ENCODE measurements at places on chromosomes 4 and X.

DNA sequence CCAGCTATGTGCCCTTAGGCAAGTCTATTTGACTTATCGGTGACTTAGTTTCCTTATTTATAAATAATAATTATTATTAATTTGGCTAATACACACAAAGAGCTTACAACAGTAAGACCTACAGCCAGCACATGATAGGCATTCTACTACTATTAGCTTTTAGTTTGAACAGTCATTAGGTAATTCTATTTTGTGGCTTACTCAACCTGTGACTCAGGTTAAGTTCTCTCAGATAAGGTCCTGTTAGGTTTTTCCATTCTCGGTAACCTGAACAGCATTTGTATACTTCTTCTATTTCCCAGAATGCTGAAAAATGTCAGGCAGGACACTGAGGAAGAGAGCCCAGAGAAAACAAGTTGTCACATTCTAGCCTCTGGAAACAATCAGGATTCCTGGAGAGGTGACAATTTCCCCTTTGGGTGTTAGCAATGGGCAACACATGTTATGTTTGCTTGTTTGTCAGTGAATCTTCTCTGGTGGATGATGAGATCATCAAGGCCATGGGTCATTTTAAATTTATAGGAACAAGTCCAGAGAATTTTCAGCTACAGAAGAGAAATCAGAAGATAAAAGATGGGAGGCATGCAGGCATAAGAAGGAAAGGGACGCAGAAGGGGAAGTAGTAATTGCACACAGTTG, 2144.7 kb downstream of the PCDH7 start:
- DNase-seq: no peak

- DNase-seq: no peak
These were observed 107.2 kb downstream of the TBCK start for GRCh38 chr4:106208481-106209460.

GRCh38 chrX:19698122-19698521, 182.8 kb upstream of the MAP3K15 start:
- no peak for DNase-seq

GRCh38 chr4:184154199-184154598, 63.5 kb downstream of the ENPP6 start:
- DNase-seq: no peak

DNA sequence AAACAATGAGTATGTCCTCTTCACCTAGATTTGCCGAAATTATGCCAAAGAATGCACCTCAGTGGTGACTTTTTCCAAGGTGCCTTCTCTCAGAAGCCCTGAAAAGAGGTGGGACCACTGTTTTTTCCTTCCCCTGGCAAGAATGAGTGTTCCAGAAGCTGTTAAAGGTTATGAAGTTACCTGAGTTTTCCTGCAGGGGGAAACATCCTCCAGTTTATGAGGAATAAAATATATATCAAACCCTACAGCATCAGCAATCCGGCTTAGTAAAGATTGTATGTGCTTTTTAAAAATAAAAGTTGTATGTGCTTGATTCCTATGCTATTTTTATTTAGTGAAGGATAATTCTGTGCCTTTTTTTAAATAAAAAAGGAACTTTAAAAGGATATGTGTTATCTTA, 73.3 kb downstream of the RBM46 start:
- no peak for DNase-seq

GRCh38 chr4:172048666-172049065, 235.5 kb downstream of the GALNTL6 start:
- no peak for DNase-seq

DNA sequence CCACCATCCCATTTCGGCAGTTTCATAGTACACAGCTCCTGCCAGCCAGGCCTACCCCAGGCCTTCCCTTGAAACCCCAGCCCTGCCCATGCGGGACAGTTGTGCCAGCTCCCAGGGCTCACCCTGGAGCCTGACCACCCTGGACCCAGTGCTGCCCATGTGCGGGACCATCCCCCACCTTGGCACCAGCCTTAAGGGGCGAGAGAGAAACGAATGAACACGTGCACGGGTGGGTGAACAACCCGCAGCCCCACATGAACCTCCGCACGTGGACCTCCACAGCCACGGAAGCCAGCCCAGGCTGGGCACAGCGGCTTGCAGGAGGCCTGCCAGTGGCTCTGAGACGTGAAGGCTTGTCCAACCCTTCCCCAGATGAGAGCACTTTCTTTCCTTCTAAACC, 76.0 kb upstream of the MXD4 start:
- no peak for DNase-seq

DNA sequence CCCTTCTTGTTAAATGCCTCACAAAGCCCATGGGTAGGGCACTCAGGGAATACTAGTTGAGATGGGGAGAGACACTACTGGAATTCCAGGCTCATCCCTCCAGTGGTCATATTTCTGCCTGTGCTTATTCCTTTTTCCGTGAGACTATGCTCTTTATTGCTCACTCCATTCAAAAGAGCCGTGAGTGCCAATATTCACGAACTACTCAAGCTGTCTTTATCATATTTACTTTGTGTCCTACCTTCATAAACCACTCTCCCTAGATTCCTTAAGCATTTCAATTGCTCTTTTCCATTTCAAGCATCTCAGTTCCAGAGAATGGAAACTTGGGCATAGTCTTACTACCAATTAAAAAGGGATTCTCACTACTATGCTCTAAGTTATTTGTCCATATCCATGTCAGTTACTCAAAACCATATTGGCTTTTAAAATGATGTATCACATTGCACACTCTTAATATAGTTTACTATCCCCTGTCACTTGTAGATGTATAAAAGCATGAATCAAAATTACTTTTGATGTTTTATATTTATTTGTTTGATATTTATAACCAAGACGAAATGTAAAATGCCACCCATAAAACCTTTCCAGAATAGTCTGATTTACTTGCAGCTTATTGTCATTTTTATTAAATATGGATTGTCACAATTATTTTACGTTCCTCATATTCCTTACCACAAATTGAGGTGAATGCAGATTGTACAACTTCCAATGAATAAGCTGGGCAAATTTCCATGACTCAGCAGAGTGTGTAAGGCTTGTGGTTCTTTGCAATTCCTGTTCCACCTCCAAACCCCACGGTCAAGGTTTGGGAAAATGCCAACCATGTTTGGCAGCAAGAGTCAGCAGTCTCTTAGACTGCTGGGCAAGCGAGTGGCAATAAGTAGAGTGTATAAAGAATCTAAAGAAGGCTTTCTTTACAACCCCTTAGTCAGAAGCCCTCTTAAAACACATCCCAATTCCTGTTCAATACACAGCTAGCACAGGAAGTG, 24.4 kb downstream of the ENOX2 start:
- no peak for DNase-seq

- DNase-seq: no peak
These were observed 11.2 kb downstream of the MEPE start for GRCh38 chr4:87843936-87844335.

- DNase-seq: no peak
These were observed at the start of gene TBC1D9 for GRCh38 chr4:140756319-140757231. TBC1D9 (minus strand) TSS chr4:140756385; CDS start chr4:140756045, 340 bp downstream.

GRCh38 chrX:155966876-155967275, 30.6 kb upstream of the IL9R start:
- DNase-seq: no peak

GRCh38 chrX:10190367-10190766, 33.6 kb downstream of the CLCN4 start:
- DNase-seq: no peak

DNA sequence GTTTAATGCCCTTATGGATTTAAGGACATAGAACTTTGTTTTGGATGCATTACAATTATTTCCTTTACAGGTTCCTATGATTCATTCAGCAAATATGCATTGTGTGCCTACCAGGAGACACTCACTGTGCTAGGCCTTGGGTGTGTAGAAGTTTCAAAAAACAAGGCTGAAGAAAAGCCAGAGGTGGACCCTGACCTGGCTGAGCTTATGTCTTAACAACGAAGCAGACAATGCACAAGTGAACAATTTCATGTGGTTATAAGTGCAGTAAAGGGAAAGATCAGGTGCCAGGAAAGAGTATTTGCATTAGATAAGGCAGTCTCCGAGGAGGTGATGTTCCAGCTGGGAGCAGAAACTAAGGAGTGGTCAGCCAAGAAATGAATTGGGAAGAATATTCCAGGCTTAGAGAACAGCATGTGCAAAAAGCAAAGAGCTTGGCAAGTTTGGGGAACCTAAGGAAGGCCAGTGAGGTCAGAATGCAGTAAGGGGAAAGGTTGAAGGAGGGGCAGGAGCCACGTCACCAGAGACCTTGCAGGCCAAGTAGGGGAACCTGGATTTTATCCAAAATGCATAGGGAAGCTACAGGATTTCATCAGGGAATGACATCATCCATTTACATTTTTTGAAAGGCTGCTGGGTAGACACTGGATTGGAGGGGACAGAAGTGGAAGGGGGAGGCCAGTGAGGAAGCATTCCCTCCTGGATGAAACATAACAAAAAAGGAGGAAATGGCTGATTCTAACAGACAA, 193.6 kb downstream of the SOWAHB start:
- DNase-seq: no peak
